Fibroblast of upper back skin (primary cell): ENCODE measurements at places on chromosomes 13 and 19.

GRCh38 chr13:52868190-52868589, 19.8 kb upstream of the PCDH8 start:
- DNase-seq: no peak

GRCh38 chr13:114115796-114116195, 16.6 kb downstream of the RASA3 start:
- no peak for DNase-seq

GRCh38 chr19:43695985-43696704, 19.7 kb upstream of the IRGC start:
- no peak for DNase-seq

DNA sequence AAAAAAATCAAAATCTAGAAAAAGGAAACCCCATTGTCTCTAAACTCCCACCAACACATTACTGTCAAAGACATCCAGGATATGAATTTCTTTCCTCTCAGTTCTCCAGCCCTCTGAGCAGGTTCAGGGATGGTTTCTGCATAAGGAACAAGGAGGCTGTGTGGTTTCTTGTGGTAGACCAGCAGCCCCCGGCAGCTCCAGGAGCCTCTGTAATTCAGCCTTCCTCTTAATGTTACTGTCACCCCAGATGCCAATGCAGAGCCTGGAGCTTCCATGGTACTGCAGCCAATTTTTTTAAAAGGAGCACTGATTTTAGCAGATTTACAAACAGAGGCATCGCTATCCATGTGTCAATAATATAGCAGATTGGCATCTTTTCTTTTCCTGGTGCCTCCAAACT, 100.6 kb upstream of the FAM216B start:
- no peak for DNase-seq

DNA sequence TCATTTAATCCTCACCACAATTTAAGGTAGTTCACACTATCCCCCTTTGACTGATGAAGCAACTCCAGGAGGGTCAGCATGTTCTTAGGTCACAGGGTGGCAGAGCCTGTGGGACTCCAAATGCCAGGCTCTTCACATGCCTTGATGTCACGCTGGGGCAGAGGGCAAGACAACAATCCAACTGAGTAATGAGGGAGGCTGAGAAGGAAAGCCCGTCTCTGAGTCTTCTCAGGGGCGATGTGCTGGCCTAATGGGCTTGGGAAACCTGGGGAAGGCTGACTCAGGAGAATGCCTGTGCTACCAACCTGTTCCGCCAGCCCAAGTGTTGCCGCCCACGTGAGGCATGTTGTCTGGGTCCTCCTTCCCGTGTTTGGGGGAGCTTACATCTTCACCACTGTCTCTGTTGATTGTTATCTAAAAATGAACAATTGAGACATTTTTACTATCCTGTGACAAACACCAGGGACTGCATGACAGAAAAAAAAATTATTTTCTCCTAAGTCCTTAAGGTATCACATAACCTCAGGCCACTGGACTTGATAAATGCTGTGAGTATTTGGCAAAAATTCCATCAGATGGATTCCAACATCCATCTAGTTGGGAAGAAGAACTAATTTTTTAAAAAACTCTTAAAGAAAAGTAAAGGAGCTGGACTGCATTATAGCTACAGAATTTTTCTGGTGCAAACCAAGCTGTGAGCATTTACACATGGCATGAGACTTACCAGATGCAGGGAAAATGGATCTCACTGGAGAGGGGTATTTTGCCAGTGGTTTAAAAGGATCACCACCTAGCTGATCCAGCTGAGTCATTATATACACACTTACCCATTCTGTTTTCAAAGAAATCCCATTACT, 157.5 kb downstream of the RGCC start:
- DNase-seq: no peak

- no peak for DNase-seq
Measured at GRCh38 chr19:6873708-6874431, 13.5 kb upstream of the ADGRE1 start.

- no peak for DNase-seq
Measured at GRCh38 chr13:58619396-58620113, 988.0 kb downstream of the PCDH17 start.

DNA sequence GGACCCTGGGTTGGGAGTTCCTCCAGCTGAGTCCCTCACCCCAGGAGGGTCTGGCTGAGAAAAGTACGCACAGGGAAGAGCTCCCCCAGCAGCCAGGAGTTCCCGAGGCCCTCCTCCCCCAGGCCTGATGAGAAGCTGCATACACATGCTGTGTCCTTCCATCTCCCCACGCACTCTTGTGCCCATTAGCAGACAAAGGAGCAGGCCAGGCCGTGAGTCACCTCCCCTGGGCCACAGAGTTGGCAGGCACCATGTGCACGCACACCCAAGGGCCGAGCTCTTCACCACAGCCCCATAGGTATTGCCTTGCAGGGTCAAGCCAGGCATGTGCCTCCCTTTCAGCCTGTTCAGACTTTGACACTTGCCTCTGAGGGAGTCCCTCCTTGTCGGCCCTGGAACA, 17.5 kb downstream of the MAU2 start:
- no peak for DNase-seq

- no peak for DNase-seq
Measured at GRCh38 chr13:20074966-20075365, 85.9 kb downstream of the GJA3 start.

- DNase-seq: no peak
Measured at GRCh38 chr19:55923556-55923955, 8.6 kb downstream of the NLRP13 start.

DNA sequence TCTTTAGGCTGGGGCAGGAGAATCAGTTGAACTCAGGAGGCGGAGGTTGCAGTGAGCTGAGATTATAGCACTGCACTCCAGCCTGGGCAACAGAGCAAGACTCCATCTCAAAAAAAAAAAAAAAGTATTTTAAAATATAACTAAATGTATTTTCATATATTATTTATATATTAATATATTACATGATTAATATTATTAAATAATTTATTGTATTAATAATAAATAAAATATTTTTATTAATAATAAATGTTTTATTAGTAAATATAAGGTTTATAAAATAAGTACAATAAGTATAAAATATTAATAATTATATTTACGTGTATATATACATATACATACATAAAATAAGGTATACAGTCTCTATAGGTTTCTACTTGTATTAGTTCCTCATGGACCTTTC, 56.8 kb downstream of the SKA3 start:
- DNase-seq: no peak
